Uterus (tissue), 4 donors: ENCODE measurements at places on chromosomes 7 and 10.
A peak's percentile ranks its signal among the peaks of the same experiment; 100 is the strongest.

GRCh38 chr10:96719850-96720421, 378 bp downstream of the PIK3AP1 start:
- peak; percentile 18 for DNase-seq

DNA sequence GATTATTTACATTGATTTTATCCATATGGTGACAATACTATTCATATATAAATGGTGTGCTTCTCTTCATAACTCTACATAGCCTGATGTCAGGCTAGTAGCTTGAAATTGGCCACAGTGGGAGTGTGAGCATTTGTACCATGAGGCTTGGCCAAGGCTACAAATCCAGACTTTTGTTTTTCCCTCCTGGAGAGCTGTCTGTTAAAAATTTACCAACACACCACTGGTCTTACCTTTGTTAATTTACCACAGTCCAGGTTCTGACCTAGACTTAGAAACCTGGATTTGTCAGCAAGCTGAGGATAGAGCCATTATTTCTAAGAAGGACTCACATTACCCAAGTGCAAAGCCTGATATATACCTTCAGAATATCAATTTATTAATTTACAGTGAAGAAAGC, 45.5 kb upstream of the ATRNL1 start:
- no peak for DNase-seq

GRCh38 chr10:44295644-44296241, 89.2 kb downstream of the CXCL12 start:
- DNase-seq = no peak

DNA sequence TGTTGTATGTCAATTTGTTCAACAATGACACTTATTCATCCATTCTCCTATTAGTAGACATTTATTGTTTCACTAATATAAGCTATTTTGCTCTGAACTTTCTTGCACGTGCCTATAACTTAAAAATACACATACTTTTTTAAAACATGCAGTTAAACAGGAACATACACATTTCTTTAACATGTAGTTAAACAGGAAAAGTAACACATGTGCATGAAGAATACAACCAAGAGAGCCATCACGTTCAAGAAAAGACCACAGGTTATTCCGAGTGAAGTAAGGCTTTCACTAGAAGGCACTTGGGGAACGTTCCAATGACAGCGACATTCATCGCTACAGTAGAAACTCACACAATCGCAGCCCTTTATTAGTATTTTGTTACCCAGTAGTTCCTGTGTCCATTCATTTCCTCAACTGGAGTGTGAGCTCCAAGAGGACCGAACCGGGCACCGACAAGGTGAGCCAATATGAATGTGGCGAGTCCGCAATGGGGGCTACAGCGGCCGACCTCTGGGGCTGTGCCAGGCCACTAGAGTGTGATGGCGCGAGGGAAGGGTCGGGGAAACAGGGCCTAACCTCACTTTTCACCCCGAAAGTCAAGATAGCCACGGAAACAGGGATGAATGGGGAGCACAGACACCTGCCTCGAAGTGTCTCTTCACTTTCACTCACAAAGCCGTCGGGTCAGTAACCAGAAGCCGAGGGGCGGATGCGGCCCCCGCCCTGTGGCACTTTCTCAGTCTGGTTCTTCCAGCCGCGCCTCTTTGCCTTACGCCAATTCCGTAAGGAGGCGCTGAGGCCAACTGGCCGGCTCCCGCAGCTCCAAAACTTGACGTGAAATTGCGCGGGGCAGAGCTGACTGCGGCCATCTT, 775 bp upstream of the SEPTIN7 start:
- peak; percentile 87 for DNase-seq

GRCh38 chr10:72016608-72017300, 52.6 kb downstream of the CHST3 start:
- no peak for DNase-seq

- DNase-seq = no peak
Observed at GRCh38 chr10:122116331-122116730, 127.4 kb downstream of the TACC2 start.

GRCh38 chr10:60372436-60372835, 17.2 kb downstream of the ANK3 start:
- no peak for DNase-seq

GRCh38 chr10:78475437-78475836, 441.8 kb downstream of the RPS24 start:
- no peak for DNase-seq

- no peak for DNase-seq
Observed at GRCh38 chr10:123998197-123999141, 94.9 kb downstream of the CHST15 start.
